ENCODE measurements at places on chromosomes 5 and 9.

DNA sequence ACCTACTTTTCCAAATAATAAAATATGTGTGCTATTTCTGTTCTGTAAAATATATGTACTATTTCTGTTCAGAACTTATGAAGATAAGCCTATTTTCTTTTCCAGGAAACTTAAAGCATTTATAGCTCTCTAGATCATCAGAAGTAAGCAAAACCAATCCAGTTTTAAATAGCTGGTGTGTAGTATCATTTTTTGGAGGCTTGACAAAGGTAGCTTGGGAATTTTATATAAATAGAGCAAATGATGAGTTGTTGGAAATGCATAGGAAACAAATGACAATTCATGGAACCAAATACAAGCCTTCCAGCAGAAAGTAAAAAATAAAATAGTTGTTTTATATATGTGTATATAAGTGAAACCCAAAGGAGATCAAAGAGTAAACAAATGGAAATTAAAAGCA, 1038.1 kb upstream of the ARRDC3 start:
- no peaks in the 10 kb centered on the region for H3K36me3 ChIP-seq
- no peak for DNase-seq
- no peaks in the 10 kb centered on the region for H3K4me1 ChIP-seq

DNA sequence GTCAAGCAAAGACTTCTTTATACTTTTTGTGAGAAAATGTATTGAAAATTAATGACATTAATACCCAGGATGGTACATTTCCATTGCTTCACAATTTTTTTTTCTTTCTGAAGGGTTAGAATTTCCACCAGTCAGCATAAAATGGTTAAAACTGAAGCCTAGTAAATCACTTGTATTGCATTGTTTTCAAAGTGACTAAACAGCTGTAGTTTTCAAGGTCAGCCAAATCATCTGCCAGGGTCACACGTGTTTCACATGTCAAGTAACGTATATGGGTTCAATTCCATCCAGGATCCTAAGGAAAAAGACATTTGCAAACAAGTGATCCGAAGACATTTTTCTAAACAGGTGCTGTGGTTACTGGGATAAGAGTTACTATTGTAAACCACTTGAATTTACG, 574.2 kb downstream of the RAB3C start:
- H3K4me1 ChIP-seq, result no peaks in the 10 kb centered on the region
- no peaks in the 10 kb centered on the region for H3K27me3 ChIP-seq
- no peak overlapping the region for H3K27ac ChIP-seq
- H3K36me3 ChIP-seq, result no peaks in the 10 kb centered on the region
- no peak for DNase-seq

DNA sequence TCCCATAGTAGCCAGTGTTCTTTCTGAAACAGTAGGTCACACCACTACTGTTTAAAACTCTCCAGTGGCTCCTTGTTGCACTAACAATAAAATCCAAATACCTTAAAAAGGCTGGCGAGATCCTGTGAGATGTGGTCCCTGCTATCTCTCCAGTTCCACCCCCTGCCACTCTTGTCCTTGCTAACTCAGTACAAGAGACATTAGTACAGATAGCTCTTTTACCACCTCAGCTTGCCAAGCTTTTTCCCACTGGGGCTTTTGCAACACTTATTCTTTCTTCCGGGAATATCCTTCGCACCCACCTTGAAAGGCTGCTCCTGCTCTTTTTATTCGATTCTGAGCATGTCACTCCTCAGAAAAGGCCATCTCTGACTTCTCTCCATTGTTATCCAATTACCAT, 14.9 kb downstream of the NIPSNAP3B start:
- no peaks in the 10 kb centered on the region for H3K27me3 ChIP-seq
- no peaks in the 10 kb centered on the region for H3K4me1 ChIP-seq
- H3K36me3 ChIP-seq, result peaks cover 7% of the 10 kb centered on the region
- no peak overlapping the region for H3K4me3 ChIP-seq
- DNase-seq, result no peak

- H3K27me3 ChIP-seq, result no peaks in the 10 kb centered on the region
- no peaks in the 10 kb centered on the region for H3K36me3 ChIP-seq
- peaks cover 34% of the 10 kb centered on the region for H3K4me1 ChIP-seq
- no peak overlapping the region for H3K4me3 ChIP-seq
- H3K27ac ChIP-seq, result no peak overlapping the region
Observed at GRCh38 chr5:142748568-142749249, 21.5 kb upstream of the ARHGAP26 start.

DNA sequence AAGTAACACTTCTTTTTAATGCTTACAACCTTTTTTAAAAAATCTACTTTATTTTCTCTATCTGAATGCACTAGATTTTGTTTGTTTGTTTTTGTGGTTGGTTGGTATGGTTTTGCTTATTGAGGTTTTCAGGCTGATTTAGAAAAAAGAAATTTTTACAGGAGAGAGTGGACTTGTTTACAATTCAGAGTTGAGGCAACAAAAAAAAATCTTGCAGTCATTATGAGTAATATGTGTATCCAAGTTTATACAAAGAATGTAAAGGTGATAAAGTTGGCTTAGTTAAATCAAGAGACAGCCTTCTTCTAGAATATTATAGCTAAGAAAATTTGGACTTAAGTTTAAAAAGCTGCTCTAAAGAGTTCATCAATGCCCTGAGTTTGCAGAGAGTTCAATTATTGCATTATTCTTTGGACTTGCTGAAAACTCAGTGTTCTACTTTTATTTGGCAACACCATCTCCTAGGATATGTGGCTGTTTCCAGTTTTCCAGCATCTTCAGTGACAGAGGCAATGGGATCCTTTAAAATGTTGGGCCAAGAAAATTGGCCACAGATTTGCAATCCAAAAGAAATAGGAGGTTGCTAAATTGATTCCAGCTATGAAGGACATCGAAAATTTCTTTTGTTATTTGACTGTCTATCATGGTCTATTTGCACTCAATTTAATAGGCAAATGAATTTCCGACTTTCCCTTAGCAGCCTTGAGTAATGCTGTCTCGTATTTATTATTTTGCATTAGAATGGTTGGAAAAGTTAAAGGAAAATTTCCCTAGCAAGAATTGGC, 10.7 kb downstream of the STK32A start:
- H3K4me1 ChIP-seq, result no peaks in the 10 kb centered on the region
- no peak for DNase-seq
- no peak overlapping the region for H3K4me3 ChIP-seq
- no peaks in the 10 kb centered on the region for H3K27me3 ChIP-seq
- no peak overlapping the region for H3K27ac ChIP-seq

DNA sequence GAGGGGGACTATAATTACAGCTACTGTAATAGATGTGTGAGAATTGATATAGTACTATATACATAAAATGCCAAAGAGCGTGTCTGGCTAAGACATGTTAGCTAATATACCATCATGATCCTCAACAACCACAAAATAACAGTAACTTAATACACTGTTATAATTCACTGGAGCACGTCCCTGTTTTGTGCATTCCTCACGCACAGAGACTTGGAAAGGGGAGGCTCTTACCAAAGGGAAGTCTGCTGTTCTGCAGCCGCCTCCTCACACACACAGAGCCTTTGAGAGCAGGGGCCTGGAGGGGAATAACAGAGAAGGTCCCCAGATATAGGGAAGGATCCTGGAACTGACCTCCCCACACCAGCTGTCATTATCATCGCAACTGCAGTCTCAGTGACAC, 97.3 kb downstream of the ANKRD18A start:
- no peak overlapping the region for H3K27ac ChIP-seq
- no peaks in the 10 kb centered on the region for H3K36me3 ChIP-seq
- H3K27me3 ChIP-seq, result no peaks in the 10 kb centered on the region
- no peaks in the 10 kb centered on the region for H3K4me1 ChIP-seq
- H3K4me3 ChIP-seq, result no peak overlapping the region

DNA sequence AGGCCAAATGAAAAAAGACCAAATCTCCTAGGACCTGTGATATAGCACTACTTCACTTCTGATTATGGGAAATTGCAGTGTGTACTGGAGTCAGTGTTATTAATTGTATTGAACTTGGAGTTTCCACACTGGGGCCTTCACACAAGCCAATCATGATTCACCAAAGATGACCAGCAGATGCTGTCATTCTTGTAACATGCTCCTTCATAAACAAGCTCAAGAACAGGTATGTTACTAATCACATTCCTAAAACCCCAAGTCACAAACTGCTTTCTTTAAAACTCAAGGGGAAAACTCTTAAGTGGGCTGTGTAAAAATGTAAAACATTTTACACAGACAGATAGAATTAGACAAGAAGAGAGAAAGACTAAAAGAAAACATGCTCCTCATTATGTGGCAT, 5.6 kb downstream of the KLHL3 start:
- DNase-seq, result no peak
- H3K27ac ChIP-seq, result no peak overlapping the region
- no peaks in the 10 kb centered on the region for H3K27me3 ChIP-seq
- H3K4me3 ChIP-seq, result no peak overlapping the region
- peaks cover 3% of the 10 kb centered on the region for H3K4me1 ChIP-seq
- no peaks in the 10 kb centered on the region for H3K36me3 ChIP-seq

DNA sequence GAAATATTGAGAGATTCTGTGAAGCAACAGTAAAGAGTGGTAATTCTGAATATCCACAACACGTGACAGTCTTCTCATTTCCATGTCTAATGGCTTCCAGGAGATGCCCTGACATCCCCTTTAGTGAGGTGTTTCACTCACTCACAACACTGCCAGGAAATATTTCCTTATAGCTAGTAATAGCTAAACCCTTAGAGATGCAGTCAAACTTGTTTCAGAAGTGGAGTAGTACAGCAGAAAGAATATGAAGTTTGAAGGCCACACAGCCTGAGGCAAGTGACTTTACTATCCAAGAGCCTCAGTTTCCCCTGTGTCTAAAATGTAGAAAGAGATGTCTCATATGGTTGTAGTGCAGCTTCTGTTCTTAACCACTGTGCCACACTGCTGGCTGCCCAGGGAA, 139.2 kb downstream of the CDK5RAP2 start:
- no peak overlapping the region for H3K4me3 ChIP-seq
- peaks cover 4% of the 10 kb centered on the region for H3K4me1 ChIP-seq

DNA sequence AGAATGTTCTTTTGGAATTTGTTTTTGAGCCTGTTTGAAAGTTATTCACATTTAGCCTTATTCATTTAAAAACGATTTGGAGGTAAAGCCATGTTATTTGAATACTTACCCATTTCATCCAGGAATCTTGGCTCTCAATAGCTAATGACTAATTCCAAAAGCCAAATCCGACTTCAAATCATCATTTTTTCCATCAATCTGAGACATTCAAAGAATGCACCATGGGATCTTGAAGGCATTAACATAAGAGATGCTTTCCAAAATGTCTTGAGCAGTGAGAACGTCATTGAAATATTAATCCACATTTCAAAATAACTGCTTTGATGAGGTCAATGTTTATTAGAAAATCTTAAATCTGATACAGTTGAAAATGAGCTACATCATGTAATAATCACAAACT, 617.0 kb upstream of the RORB start:
- no peak for DNase-seq
- no peaks in the 10 kb centered on the region for H3K4me1 ChIP-seq
- no peak overlapping the region for H3K4me3 ChIP-seq
- H3K27ac ChIP-seq, result no peak overlapping the region
- no peaks in the 10 kb centered on the region for H3K27me3 ChIP-seq

GRCh38 chr9:21812415-21812814, 10.0 kb downstream of the MTAP start:
- DNase-seq, result no peak
- no peaks in the 10 kb centered on the region for H3K4me1 ChIP-seq
- H3K27me3 ChIP-seq, result no peaks in the 10 kb centered on the region
- no peak overlapping the region for H3K4me3 ChIP-seq

GRCh38 chr9:29319736-29320513, 1746.6 kb upstream of the C9orf72 start:
- no peaks in the 10 kb centered on the region for H3K27me3 ChIP-seq
- no peak overlapping the region for H3K27ac ChIP-seq
- H3K36me3 ChIP-seq, result no peaks in the 10 kb centered on the region
- no peaks in the 10 kb centered on the region for H3K4me1 ChIP-seq

- no peak overlapping the region for H3K4me3 ChIP-seq
- H3K27me3 ChIP-seq, result no peaks in the 10 kb centered on the region
- H3K27ac ChIP-seq, result no peak overlapping the region
- no peaks in the 10 kb centered on the region for H3K4me1 ChIP-seq
- H3K36me3 ChIP-seq, result no peaks in the 10 kb centered on the region
Observed at GRCh38 chr5:54766748-54767147, 218.6 kb downstream of the ESM1 start.

DNA sequence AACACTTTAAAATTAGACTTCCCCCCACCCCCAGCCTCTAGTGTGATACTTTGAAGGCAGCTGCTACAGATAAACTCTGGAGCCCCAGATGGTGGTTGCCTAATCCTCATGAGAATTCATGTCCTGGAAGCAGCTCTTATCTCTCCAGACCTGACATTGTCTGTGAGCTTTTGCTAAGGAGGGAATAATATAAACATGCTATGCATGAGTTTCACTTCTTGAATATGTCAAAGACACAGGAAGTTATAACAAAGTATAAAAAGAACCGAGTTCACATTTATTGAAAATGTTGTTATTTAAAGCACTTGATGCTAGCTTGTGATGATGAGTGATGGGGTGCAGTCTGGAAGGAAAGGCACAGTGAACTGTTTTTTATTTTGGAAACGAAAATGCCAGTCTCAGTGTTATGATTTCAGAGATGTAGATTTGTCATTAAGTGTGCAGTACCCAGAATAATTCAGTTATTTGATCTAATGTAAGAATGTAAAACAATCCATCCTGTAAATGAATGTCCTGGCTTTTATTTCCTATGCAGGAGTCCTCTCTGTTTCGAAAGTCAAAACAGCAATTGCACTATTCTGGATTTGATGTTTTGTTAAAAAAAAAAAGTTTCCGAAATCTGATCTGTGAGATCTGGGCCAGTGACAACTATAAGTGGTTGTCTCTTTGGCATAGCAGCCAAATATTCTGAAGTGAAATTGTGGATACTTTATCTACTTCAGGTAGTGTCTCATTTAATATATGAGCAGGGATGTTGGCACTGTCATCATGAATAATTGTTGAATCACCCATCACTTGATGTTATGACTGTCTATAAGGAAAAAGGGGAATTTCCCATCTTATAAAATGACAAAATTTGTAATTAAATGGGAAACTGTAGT, 77.0 kb downstream of the ZCCHC7 start:
- no peaks in the 10 kb centered on the region for H3K36me3 ChIP-seq
- no peak for DNase-seq
- H3K4me1 ChIP-seq, result peaks cover 7% of the 10 kb centered on the region
- no peaks in the 10 kb centered on the region for H3K27me3 ChIP-seq

DNA sequence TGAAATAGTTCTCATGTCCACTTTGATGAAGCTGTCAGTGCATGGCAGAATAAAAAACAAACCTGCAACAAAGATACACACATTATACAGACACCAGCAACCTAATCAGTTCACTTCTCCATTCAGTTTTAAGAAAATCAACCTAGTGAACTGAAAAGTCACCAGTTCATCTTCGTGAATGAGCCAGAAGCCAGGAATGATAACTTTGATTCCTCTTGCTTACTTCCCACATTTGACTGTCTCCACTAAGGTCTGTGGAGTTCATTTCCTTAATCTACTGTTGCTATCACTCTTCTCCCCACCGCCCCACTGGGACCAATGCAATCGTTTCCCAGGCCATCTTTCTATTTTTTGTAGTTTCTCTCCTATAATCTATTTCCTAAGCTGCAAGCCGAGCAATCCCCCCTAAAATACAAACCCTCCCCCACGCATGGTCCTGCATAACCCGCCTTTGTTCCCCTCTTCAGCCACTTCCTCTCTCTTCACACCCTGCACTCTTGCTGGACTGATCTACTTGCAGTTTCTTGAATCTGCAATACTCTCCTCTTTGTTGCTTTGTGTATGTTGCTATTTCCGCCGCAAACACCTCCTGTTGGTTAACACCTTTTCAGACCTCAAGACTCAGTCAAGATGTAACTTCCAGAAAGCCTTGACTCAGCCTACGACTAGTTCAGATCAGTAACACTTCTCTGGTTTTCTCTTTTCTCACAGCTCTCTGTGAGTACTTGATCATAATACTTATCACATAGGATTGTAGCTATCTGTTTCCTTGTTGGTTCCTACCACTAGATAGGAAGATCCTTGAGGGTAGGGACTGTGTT, 16.6 kb downstream of the STOM start:
- H3K4me1 ChIP-seq, result peaks cover 48% of the 10 kb centered on the region
- H3K27ac ChIP-seq, result peak overlapping the region; percentile 59
- DNase-seq, result no peak
- no peak overlapping the region for H3K4me3 ChIP-seq
- peaks cover 32% of the 10 kb centered on the region for H3K36me3 ChIP-seq

Data from ascending aorta (tissue), 2 donors.